Retina (tissue), 1 donor: ENCODE measurements at places on chromosomes 4 and X.

- DNase-seq, result no peak
Measured at GRCh38 chr4:140675599-140676231, 80.5 kb downstream of the TBC1D9 start.

DNA sequence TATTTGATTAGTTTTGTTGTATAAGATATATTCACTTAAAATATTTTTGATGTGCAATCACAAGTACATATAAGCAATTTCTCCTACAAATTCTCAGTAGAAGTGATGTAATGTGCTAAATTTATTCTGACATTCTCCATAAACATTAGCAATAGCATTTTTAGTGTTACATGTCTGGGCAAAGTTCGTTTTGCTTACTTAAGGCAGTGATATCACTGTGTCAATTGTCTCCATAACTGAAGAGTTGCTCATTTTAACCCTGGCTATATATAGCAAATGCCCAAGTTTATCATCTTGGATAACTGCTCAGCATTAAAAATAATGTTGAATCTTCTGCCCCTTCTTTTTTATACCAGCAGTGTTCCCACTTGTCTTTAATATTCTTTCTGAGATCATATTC, 340.0 kb upstream of the NDST4 start:
- no peak for DNase-seq

DNA sequence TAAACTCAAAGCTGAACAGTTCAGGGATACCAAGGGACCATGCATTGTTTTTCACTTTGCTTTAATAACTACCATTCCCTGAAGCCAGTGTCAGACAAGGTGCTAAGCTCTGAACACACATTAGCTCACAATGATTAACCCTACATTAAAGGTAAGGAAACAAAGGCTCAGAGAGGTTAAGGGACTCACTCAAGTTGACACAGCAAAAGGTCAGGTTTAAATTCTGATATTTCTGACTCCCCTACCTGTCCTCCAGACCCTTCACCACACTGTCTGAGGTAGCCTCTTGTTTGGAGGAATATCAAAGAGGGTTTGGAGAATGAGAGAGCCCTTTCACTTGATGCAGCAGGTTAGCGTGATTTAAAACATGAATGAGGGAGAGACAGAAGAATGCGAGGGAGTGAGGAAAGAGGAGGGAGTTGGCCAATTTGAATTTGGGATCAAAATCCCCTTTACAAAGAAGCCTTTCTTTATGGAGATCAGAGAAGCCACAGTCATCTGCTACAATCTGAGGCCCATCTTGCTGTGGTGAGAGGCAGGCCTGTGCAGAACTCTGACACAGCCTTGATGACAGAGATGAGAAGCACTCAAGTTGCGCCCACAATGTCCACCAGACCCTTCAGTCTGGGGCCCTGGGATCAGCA, 103.5 kb downstream of the FHDC1 start:
- no peak for DNase-seq

DNA sequence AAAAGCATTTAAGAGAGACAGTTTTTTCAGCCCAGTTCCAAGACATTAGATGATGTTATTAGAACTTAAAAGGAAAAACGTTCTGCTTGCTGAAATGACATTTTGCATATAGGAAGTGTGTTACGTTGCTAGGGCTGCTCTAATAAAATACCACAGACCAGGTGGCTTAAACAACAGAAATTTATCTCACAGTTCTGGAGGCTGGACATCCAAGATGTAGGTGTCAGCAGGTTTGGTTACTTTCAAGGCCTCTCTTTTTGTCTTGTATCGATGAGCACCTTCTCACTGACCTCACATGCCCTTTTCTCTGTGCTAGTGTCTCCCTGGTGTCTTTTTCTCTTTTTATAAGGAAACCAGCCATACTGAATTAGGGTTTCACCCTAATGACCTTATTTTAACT, 204.7 kb downstream of the PACRGL start:
- DNase-seq, result no peak

DNA sequence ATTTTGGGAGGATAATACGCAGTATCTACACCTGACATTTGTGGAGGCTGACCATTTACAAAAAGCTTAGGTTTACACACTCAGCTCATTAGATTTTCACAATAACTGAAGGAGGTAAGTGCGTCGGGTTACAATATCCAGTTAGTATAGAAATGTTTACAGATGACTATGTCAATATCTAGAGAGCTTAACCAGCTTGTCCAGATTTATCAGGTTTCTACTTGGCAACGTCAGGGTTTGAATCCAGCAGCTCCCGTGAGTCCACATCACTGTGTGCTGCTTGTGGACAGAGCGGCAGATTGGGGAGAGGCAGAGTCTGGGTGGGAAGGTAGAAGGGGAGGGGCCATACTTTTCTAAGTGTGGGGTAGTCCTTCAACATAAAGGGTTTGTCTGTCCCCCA, 28.3 kb downstream of the ARHGAP10 start:
- no peak for DNase-seq

- no peak for DNase-seq
Measured at GRCh38 chr4:53480909-53481308, 103.5 kb downstream of the FIP1L1 start.

DNA sequence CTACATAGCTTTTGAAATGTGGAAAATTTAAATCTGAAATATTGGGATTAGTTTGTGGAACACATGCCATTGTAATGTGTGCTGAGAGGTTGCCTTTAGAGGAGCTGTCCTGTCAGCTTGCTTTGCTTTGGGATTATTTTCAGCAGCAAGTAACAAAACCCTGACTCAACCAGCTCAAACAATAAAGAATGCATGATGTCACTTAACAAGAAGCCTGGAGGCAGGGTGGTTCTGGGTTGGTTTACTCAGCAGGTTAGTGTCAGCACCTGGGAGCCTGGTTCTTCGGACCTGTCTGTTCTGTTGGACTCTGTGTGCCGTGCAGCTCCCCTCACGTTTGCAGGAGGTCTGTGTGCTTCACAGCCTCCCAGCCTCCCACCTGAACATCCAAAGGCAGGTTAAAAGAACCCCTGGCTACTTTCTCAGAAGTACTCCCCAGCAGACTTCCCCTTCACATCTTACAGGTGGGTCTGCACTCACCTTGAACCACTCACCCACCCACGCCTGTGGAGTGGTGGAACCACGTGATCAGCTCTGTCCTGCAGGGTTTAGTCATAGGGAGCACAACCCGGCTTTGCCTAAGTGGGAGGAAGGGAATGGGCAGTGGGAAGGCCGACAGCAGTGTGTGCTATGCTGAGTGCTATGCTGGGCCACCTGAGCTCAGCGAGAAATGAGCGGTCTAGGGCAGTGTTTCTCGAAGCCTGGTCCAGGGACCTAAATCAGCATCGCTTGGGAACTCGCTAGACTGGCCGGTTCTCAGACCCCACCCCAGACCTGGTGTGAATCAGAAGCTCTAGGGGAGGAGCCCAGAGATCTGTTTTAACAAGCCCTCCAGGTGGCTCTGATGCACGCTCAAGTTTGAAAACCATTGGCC, 20.4 kb downstream of the TMEM131L start:
- DNase-seq, result no peak

GRCh38 chrX:121208563-121208962, 161.2 kb downstream of the GLUD2 start:
- DNase-seq, result no peak

- DNase-seq, result no peak
Measured at GRCh38 chr4:66045913-66046312, 375.6 kb upstream of the EPHA5 start.

GRCh38 chr4:80101792-80102116, 28.7 kb upstream of the ANTXR2 start:
- DNase-seq, result no peak

DNA sequence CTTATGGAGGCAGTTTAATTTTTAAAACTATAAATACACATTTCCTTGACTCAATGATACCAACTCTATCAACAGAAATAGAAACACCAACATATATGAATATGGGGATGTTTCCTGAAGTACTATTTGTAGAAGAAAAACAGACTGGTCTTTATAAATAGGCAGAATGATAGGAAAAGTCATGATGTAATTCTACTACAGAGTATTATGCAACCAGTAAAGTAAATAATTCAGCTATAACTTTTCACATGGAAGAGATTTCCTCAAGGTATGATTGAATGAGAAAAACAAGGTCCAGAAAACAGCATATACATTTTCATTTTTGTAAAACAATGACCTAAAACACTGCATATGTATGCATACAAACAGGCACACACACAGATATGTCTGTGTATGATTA, 56.2 kb downstream of the GPRIN3 start:
- DNase-seq, result no peak

DNA sequence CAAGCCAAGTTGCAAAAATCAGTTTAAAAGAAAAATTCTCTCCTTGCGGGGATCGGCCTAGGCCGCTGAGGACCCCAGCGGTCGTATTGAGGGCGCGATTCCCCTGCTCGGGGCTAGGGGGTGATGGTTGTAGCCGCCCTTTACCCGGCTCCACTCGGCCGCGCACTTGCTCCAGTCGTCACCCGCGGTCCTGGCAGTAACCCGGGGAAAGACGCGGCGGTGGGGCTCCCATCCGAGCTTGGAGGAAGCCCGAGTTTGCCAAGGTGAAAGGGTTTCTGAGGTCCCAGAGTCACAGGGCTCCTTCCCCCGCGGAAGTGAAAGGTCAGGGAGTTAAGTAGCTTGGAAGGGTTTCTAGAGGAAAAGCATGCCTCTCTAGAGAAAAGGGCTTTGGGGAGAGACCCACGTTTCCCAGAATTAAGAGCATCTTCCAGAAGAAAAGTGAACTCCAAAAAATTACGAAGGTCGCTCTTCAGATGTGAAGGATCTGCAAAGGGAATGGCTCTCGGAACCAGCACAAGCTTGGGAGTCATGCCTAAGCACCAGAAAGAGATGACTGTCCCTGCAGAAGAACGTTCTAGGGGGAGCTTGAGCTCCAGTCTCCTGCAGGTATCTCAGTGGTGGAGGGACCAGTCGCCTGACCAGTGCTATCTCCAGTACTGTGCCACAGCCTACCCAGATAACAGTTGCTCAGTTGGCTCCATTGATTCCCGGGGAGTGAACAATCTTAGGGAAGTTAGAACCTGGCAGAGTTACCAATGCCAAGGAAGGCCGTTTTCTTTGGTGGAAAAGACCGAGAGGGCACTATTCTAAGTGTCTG, 875 bp downstream of the LAP3 start:
- no peak for DNase-seq

DNA sequence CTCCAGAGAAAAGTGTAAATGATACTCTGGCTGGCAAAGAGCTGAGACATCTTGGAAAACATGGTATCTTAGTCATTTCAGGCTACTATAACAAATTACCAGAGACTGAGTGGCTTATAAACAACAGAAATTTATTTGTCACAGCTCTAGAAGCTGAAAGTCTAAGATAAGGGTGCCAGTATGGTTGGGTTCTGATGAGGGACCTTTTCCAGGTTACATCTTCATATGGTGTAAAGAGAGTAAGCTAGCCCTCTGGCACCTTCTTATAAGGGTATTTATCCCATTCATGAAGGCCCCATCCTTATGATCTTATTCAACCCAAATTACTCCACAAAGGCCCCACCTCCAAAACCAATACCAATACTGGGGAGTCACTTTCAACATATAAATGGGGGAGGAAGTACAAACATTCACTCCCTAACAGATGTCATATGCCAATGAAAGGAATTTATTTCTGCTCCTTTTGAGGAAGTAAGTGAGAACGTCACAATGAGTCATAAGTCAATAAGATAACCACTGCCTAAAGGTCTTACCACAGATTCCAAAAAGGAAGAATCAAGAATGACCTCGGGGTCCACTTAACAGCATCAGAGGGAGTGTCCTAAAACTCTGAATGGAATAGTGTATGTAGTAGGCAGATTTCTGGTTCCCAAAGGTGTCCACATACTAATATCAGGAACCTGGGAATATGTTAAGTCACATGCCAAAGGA, 246.6 kb downstream of the OPHN1 start:
- no peak for DNase-seq

DNA sequence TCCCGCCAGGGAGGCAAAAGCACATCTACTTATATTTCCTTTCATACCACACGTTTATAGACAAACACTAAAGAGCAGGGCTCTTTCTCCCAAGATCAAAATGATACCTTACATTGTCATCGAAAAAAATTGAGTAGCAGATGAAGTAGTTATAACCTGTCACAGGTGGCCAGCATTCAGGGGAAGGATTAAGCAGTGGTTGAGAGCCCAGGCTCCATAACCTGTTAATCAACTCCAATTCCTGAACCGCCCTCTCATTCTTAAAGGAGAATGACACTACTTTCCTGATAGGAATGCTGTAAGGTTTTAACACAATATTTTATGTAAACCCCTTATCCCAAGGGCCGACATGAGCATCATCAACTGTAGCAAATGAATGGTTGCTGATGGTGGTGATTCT, 268.9 kb upstream of the KCNIP4 start:
- no peak for DNase-seq

- DNase-seq, result no peak
Measured at GRCh38 chrX:47643926-47644325, 6.4 kb downstream of the ELK1 start.

- no peak for DNase-seq
Measured at GRCh38 chr4:6086846-6087245, 68.6 kb upstream of the C4orf50 start.

GRCh38 chr4:3615386-3616286, 83.4 kb upstream of the LRPAP1 start:
- no peak for DNase-seq

- no peak for DNase-seq
Measured at GRCh38 chr4:15149234-15149838, 147.1 kb downstream of the CPEB2 start.

- no peak for DNase-seq
Measured at GRCh38 chr4:148834804-148835631, 392.8 kb upstream of the NR3C2 start.

DNA sequence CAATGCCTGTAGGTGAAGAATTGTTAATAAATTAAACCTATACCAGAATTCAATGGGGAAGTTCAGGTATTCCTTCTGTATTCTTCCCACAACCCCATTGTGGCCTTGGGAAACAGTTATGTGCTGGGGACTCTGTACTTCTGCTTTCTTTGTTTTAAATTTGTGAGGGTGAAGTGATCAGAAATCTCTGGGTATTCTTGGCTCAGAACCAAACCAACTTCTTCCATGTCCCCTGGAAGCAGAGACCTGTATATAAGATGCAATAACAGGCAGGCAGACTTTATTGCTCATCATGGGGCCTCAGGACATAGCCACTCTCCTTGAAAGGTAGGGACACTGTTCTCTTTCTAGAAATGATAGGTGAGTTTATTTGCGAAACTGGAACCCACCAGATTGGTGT, 19.8 kb upstream of the USP27X start:
- DNase-seq, result no peak

DNA sequence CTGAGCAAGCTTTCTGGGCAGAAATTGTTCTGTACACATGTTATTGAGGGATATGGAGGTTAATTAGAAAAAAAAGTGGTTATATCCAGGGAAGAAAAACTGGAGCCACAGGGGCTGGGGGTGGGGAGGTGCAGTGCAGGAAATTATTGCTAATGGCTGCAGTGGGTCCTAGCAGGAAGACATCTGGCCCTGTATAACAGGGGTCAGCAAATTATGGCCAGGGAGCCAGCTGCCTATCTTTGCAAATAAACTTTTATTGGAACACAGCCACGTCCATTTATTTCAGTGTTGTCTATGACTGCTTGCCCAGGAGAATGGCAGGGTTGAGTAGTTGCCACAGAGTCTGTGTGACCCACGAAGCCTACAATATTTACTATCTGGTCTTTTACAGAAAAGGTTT, 23.4 kb upstream of the PRPS2 start:
- DNase-seq, result no peak

- DNase-seq, result no peak
Measured at GRCh38 chrX:155127465-155127864, 56.2 kb downstream of the BRCC3 start.
